GM23338 (cell line): ENCODE measurements at places on chromosomes 13 and 19.

- DNase-seq = no peak
Observed at GRCh38 chr13:57045826-57046546, 94.7 kb upstream of the PRR20A start.

DNA sequence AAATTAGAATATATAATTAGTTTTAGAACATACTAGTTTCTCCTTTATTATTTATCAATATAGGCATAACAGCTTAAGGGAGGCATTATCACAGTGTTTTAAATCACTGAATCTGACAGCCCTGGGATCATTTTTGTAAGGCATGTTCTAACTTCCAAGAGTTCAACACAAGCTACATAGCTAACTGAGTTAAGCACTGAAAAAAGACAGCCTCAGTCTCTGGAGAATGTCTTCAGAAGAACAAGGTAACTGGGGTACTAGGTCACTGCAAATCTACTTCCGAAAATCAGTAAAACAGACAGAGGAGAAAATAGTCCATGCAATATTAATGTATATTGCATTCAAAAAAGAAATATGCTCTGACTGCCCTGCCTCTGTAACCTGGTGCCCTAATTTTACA lies 502.1 kb downstream of the RFC3 start:
- no peak for DNase-seq

DNA sequence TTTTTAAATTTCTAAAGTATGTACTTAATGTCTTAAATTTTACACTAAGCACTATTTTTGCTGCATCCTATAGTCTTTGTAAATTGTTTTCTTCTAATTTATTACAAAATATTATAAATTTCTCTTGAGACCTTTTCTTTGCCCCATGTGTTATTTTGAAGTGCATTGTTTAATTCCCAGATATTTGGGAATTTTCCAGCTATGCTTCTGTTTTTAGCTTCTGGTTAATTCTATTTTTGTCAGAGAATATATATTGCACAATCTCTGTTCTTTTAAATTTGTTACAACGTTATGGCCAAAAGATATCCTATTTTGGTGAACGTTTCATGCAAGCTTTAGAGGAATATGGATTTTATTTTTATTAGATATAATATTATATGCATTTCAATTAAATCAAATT lies 917.4 kb upstream of the MIR17HG start:
- no peak for DNase-seq

- DNase-seq = no peak
Observed at GRCh38 chr13:32178763-32179162, 136.4 kb downstream of the ZAR1L start.

DNA sequence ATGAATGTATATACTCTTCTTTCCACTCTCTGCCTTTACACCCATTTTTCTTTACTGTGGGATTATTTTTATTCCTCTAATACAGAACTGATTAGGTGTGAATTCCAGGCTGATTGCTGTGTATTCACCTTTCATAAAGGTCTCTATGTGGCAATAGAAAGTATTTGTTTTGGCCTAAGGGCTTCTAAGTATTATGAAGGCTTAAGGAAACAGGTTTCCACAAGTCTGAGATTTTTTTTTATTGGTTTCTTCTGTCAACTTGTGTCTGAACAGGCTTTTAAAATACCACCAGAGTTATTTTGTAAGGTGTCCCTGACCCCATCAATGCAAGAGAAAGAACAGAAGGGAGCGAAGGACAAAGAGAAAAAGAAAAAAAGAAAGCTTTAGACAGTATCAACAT lies 1102.0 kb upstream of the SPRY2 start:
- DNase-seq = no peak

- no peak for DNase-seq
Observed at GRCh38 chr19:3980353-3981251, 4.7 kb downstream of the EEF2 start.

GRCh38 chr19:44718441-44719261 lies 19.7 kb downstream of the CEACAM16 start:
- peak; percentile 95 for DNase-seq

DNA sequence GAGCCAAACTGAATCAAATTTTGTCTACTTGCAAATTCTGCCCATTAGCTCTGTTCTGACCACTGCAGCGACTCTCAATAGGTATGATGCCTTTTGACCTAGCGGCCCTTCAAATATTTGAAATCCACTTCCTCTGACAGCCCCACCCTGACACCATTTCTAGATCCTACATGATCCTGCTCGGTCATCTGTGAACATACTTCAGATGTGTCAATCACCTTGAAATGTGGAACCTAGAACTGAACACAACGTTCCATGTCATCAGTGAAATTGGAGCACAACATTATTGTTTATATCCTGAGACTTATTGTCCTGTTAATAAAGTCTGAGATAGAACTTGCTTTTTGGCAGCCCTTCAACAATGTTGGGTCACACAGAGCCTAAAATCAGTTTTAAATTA lies 98.2 kb downstream of the UBL3 start:
- no peak for DNase-seq

DNA sequence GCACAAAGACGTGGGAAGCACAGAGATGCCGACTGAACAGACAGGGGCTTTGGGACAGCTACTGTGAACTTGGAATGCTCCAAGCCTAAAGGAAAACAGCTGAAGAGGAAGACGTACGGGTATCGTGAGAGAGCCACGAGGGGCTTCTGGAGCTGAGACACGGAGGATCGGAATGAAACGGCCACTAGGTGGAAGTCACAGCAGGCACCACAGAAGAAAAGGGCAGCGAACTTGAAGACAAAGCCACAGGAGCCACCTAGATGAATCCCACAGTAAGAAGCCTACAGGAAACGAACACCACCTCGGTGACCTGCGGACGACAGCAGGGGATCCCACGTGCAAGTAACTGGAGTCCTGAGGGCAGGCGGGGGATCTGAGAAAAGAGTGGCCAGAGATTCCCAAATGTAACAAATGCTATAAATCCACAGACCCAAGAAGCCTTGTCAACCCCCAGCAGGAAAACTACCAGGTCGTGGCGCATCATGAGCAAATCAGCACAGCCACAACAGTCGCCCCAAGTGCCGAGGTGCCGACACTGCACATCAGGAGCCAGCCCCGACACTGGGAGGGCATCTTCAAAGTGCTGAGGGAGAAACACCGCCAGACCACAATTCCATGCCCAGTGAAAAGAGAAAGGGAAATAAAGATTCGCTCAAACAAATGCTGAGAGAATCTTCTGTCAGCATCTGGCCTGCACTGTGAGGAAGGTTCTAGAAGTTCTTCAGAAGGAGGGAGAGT lies 39.3 kb upstream of the ISYNA1 start:
- peak; percentile 61 for DNase-seq

DNA sequence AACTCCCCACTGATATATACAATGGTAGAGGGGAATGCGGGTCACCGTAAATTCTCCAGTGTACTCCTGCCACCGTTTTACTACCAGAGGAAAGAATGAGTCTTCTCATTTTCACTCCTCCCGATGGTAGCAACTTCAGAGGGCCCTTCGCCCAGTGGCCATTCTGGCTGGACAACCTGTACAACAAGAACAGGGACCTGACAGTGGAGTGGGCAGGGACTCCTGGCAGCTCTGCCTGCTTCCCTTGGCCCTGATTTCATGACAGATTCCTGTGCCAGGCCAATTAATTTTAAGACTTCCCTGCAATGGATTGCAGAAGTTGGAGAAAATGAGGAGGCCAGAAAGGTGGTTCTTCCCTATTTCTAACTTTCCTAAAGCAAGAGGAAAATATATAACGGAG lies 148.9 kb downstream of the GPC6 start:
- DNase-seq = no peak

GRCh38 chr19:48108997-48109782 lies 1.4 kb downstream of the PLA2G4C start:
- no peak for DNase-seq

GRCh38 chr19:3053218-3053621 lies 9.1 kb downstream of the TLE5 start:
- DNase-seq = no peak

GRCh38 chr19:41528106-41528505 lies 47.9 kb upstream of the CEACAM21 start:
- peak; percentile 33 for DNase-seq

GRCh38 chr13:35720690-35721554 lies 244.4 kb upstream of the MAB21L1 start:
- peak; percentile 84 for DNase-seq

- no peak for DNase-seq
Observed at GRCh38 chr13:113621046-113621445, 36.5 kb downstream of the TFDP1 start.

DNA sequence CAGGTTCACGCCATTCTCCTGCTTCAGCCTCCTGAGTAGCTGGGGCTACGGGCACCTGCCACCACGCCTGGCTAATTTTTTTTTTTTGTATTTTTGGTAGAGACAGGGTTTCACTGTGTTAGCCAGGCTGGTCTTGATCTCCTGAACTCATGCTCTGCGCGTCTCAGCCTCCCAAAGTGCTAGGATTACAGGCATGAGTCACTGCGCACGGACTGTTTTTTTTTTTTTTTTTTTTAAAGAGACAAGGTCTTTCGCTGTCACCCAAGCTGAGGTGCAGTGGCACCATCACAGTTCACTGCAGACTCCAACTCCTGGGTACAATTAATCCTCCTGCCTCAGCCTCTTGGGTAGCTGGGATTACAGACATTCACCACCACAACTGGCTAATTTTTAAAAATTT lies 8.2 kb upstream of the ADAMTS10 start:
- DNase-seq = no peak

DNA sequence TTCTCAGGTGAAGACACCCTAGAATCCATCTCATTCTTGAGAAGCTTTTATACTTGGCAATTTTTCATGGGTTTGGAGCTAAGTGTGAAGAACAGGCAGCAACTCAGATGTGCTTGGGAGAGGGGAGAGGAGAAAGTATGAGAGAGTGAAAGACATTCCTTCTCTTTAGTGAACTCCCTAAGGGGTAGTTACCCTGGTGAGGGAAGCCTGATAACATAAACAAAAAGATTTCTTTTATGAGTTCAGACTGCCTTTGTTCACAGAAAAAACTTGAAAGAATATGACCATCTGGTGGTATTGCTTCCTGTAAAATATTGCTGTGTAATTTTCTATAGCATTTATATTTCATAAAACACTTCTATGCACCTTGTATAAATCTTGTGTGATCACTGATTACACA lies at the start of gene STOML3:
Gene STOML3, minus strand, starts transcription at position 139 of the 400 bp plus-strand sequence. Its CDS starts 110 bp downstream, at position 29.
- DNase-seq = no peak

GRCh38 chr13:95113601-95114000 lies 187.7 kb downstream of the ABCC4 start:
- DNase-seq = peak; percentile 23

GRCh38 chr19:5990289-5990797 lies 12.4 kb upstream of the RANBP3 start:
- peak; percentile 79 for DNase-seq

DNA sequence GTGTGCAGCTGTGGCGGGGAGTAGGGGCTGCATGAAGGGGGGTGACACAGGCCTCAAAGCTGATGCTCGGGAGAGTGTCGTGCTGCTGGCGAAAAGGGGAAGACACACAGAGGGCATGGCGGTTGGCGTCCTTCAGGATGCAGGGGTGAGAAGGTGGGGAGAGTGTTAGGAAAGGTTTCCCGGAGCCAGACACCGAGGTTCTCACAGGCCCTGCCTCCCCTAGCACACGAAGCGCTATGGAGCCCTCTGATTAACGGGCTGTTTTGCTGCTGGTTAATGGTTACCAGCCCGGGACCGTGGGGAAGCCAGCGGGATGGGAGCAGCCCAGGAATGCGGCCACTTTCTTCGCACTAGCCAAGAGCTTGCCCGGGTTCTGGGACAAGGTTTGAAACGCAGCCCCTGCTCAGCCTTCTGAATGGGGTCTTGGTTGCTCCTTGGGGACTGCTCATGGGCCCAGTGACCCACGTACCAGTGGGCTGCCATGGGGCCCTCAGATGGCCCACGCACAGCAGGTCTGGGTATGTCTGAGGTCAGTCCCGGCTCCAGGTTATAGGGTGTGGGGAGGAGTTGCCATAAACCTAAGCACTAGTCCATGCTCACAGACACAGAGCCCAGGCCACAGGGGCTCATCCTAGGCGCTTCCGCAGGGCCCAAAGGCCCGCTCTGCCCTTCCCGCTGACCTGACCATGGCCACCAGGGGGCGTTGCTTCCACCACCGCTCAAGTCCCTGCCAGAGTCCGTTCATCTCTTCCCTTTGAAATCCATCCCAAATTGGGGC lies 31.3 kb upstream of the ISYNA1 start:
- peak; percentile 89 for DNase-seq

- no peak for DNase-seq
Observed at GRCh38 chr19:49271080-49271753, 53.8 kb downstream of the SLC6A16 start.

GRCh38 chr13:88464851-88465250 lies 793.7 kb downstream of the SLITRK5 start:
- no peak for DNase-seq

DNA sequence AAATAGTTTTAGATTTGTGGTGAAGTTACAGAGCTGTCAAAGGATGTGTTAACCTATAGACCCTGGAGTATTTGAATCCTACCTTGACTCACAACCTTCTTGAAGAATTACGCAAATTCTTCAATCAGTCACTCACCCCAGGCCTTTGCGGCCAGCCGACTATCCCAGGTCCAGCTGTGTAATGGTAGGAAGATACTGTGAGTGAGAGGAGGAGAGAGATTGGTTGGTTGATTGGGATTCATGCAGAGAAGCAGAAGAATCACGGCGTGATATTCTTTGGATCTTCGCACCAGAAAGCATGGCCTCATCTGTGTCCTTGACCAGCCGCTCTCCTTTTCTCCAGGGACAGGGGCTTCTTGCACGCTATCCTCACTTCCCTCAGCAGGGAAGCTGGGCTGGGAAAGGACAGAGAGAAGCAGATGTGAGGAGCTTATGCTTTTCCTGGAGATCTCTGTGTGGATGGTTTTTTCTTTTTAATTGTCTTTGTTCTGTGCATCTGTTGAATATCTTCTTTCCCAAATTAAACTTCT lies 249.1 kb downstream of the GGACT start:
- DNase-seq = no peak

- DNase-seq = no peak
Observed at GRCh38 chr19:41804336-41804735, 7.9 kb downstream of the CEACAM3 start.

DNA sequence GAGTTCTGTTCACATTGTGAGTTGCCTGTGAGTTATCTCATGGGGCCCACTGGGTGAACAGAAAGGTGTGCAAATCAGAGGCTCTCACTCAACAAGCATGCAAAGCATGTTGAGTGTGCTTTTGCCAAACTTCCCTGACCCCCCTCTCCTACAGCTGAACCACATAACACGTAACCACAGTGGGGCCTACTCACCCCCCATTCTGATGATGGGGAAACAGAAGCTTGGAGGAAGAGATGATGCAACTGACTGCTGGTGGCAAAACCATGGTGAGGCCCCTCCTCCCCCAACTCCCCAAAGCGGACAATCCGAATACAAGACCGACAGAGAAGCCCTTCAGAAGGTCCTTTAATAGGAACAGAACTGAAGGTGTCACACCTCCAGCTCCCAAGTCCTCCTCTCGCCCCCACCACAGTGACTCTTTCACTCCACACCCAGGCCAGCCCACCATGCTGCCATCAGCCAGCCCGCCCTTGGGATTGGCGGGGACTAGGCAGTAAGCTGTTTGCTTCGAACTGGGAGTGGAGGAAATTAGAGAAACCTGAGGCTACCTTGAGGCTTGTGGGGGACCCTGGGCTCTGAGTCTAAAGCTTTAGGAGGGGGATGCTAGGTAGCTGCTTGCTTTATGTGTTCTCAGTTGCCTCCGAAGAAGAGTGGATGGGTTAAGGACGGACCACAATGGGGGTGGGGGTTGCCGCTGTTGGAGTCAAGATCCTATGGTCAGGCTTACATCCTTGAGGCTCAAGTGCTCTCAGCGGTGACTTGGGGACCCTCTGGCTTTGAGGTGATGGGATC lies 3.8 kb downstream of the ZNF784 start:
- no peak for DNase-seq

GRCh38 chr13:106083620-106084350 lies 451.7 kb downstream of the EFNB2 start:
- DNase-seq = peak; percentile 79
